ENCODE measurements at places on chromosomes 7 and 10.

DNA sequence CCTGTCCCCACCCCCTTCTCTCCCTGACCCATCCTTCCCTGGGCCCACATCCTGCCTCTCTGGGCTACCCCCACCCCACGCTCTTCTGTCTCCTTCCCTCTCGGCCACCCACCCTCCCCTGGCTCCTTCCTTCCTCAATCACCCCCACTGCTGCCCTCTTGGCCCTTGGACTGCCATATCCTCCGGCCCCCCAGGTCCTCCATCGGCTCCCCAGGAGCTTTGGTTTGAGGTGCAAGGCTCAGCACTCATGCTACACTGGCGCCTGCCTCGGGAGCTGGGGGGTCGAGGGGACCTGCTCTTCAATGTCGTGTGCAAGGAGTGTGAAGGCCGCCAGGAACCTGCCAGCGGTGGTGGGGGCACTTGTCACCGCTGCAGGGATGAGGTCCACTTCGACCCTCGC is 10.9 kb downstream of the EPHB6 start:
- no peak for DNase-seq

DNA sequence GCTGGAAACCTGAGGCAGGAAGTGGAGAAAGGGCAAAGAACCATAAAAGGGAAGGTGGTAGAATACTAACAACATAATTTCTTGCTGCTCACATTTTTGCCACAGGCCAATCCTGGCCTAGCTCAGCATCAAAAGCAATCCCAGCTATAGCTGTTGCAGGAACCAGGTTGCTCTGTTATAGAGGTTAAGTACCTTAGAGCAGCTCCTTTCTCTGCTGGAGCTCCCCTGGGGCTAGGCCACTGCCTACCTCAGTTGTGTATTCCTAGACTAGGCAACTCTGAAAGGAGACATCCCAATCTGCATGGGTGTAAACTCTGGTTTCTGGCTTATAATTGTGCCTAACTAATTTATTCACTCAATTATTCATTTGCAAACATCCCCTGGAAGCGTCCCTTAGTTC is 108.4 kb downstream of the ZNF365 start:
- DNase-seq, result no peak

DNA sequence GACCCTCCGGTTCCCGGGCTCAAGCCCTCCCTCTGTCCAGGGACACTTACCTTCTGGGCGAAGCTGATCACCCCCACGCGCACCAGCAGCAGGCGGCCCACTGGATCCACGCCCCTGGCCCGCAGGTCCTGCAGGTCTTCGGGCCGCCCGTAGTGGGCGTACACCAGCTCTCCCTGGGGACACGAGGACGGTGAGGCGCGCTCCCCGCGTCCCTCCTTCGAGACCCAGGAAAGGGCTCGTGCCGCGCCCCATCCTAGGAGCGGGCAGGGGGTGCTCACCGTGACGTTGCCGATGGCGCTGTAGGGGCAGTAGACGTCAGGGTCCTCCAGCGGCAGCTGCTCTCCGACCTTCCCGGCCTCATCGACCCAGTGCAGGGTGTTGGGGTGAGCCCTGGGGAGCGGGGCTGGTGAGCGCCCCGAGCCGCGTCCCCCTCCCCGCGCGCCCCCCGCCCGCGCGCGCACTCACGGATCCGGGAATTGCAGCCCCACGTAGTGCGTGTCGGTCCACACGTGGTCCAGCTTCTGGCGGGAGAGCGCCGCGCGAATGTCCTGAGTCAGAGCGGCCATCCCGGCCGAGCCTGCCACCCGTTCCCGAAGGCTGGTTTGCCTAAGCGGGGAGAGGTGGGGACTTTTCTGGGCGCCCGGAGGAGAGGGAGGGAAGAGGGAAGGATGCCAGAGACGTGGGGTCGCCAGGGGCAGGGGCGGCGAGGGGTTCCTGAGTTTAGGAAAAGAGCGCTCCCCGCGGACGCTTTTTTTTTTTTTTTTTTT is 8.2 kb downstream of the TFR2 start:
- DNase-seq, result no peak

GRCh38 chr7:45940939-45941338 is 19.9 kb upstream of the IGFBP3 start:
- DNase-seq, result no peak

DNA sequence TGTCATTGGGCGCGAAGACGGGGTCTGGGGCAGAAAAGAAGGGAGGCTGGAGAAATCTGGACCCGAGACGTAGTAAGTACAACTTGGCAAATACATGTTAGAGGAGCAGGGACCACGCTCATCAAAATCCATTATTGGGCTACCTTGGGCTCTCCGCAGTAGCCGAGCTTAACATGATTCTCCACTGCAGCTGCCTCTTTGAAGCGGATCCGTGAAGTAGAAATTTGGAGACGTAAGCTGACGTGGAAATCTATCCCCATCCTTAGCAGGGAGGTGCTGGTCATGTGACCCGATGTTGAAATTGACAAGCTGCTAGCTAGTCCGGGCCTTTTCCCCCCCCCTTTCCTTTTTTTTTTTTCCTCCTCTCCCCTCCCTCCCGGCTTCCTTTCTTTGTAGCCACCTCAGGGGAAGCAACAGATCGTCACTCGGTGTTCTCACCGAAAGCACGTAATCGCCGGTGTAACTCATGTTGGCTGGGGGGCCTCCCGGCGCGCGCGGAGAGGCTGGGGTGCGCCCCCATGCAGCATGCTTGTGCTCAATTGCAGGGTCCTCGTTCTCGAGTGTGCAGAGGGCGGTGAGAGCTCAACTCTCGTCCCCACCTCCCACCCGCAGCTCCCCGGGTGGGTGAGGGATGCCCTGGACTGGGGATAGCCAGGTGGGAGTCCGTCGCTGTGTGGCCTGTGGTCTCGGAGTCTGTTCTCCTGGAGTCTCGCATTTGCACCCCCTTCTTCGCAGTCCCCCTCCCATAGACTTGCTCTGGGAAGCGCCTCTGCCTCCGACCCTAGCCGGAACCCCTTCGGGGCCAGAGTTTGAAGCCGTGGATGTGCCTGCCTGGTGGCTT is at the start of gene HOXA11:
TSS of gene HOXA11 (minus strand) at position 220 of the 841 bp plus-strand sequence. CDS start at position 132, 88 bp downstream.
- DNase-seq, result no peak

DNA sequence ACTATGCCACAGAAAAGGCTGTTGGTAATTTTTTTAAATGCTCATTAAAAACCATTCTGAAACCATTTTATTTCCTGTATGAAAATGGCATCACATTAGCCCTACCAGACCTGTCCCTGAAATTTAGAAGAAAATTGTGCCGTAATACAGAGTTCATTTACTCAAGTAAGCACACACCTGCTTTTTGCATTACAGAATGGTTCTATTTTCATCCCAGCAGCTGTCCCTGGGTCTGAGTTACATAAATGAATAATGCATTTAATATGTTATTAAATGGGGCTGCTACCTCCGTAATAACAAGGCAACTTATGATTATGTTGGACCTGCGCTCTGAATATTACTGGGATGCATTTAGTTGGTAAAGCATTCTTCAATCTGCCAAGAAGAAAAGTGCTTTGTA is 508.9 kb downstream of the SORCS1 start:
- DNase-seq, result no peak

GRCh38 chr10:119457966-119458766 is 84.4 kb downstream of the RGS10 start:
- DNase-seq, result no peak

GRCh38 chr10:69646185-69647060 is 16.4 kb downstream of the FAM241B start:
- no peak for DNase-seq

- no peak for DNase-seq
Measured at GRCh38 chr10:119025776-119026175, 3.7 kb upstream of the NANOS1 start.

- DNase-seq, result no peak
Measured at GRCh38 chr10:33566426-33566825, 232.0 kb upstream of the NRP1 start.

- DNase-seq, result no peak
Measured at GRCh38 chr10:58477122-58477521, 35.5 kb upstream of the BICC1 start.

DNA sequence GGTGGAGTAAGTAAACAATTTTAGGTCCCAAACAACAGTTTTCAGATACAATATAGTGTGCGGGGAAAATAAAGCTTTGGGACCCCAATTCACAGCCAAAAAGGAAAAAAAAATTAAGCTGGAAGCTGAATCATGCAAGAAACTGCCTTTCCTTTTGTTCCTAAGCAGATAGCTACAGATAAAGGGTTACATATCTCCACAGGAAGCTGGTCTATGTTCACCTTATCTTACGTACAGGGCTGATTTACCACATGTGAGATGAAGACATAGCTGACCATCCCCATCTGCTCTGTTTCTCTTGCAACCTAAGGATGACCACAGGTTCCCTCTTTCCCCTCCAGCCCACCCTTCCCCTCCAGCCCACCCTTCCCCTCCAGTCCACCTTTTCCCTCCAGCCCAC is 14.2 kb upstream of the PFKP start:
- no peak for DNase-seq

DNA sequence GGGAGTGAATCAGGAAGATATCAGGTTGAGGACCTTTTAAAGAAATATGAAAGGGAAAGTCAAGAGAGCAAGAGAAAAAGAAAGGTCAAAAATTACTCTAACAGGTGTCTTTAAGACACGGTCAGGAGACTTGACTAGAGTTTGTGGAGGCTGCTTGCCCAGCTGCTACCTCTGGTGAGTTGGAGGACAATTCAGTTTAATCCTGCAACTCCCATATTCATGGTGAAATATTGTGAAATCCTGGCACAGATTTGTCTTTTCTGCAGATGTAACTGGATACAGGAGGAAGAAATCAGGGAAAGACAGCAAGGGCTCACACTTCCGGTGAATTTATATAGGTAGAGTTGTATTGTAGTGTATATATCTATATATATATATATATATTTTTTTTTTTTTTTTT is 93.5 kb downstream of the AKAP9 start:
- no peak for DNase-seq
